ENCODE measurements at places on chromosomes 2 and 18. TPM values are rescaled to one million over a fixed set of nuclear protein-coding genes. Genes with fewer than 3 reads are reported as not detected.

DNA sequence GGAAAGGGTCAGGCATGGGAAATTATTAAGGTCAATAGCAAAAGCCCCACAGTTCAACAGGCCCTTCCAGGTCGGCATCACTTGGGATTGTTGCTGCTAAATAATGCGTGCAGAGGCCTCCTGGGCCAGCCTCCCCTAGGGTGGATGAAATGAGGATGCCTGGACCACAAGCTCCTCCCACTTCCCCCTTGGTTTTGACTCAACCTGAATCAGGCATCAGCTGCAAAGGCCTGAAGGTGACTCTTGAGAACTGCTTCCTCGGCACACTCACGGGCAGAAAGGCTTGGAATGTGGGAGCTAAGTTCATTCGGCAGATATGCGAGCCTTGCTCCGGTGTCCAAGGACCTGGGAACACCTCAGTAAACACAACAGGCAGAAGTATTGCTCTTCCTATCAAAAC, 69.3 kb downstream of the MBP start:
- DNase-seq, result peak; percentile 91

- no peak for DNase-seq
These were observed 222.9 kb downstream of the HNMT start for GRCh38 chr2:138187221-138187620.

DNA sequence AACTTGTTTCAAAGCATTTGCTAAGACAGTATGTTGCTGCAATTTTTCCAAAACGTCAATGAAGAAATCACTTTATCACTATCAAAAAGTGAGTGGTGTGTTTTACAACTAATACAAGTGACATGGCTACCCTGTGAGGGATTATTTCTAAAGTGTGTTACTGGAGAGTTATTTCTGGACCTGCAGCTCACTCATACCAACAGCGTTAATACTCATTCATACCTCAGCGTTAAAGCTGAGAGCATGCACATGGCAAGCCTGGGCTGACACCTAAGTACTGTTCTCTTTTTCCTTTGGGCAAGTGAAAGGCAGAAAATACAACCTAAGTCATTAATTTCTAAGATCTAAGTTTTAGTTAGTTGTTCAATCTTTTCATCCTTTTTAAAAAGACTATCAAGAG, 13.0 kb upstream of the MRPL19 start:
- DNase-seq, result no peak

GRCh38 chr2:57448816-57449215, 597.8 kb upstream of the VRK2 start:
- DNase-seq, result no peak

DNA sequence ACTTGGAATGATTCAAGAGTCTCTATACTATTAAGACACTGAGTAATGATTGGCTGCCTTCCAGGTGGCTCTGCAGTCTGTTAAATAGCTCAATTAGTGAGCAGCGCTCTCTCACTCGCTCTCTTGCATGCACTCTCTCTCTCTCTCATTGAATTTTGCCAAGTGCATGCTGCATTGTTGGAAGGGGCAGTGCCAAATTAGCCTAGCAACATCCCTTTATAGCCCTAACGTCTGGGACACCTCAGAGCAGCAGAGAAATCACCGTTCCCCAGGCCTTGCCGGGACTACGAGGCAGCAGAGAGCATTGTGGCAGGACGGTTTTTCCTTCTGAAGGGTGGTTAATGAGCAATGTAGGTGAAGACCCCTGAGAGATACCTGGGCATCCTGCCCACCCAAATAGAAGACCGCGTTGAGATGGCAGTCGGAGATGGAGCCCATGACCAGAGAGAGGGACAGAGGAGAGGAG, 447.6 kb upstream of the POU3F3 start:
- no peak for DNase-seq

DNA sequence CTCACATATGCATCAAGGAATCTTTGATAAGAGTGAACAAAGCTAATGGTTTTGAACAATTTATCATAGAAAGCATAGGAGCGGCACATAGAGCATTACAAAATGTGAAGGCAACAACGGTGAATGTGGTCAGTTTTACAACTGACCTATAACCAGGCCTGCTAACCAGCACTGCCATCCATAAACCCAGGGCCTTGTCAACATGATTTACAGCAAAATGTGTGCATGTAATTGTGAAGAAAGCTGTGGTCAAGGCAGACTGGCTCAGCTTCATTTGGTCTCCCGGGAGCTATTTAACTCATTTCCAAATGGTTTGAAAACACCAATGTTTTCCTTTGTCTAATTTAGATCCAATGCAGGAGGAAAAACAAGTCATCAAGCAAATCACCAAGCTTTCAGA, 119.8 kb downstream of the DHRS9 start:
- no peak for DNase-seq

GRCh38 chr2:27615316-27615715, 13.5 kb downstream of the CCDC121 start:
- DNase-seq, result no peak

Gene CDKL4
- total RNA-seq, result 0.50 TPM

Gene C2orf81
- 3.0 TPM for total RNA-seq

Gene ZNF513
- total RNA-seq, result 15.4 TPM

Gene EMILIN1
- 0.56 TPM for total RNA-seq
